ENCODE measurements at places on chromosomes 3 and 15.

- DNase-seq: no peak
Observed at GRCh38 chr3:193335031-193335430, 43.5 kb downstream of the ATP13A5 start.

DNA sequence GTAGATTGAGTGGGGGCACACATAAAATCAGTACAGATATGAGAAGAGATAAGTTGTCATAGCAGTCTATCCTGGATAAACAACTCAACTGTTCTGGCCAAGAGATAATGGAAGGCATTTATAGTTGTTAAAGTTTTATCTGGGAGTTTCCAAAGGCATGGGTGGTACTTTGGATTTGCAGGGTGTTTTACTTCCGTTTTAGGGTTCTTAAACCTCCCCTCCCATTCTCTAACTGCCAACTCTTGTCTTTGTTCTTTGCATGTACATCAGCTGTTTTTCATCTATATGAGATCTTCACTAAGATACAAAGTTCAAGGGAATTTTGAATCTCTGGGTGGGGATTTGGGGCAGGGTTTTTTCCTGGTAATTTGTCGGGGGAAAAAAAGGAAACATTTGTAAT is 174.7 kb upstream of the CGNL1 start:
- no peak for DNase-seq

DNA sequence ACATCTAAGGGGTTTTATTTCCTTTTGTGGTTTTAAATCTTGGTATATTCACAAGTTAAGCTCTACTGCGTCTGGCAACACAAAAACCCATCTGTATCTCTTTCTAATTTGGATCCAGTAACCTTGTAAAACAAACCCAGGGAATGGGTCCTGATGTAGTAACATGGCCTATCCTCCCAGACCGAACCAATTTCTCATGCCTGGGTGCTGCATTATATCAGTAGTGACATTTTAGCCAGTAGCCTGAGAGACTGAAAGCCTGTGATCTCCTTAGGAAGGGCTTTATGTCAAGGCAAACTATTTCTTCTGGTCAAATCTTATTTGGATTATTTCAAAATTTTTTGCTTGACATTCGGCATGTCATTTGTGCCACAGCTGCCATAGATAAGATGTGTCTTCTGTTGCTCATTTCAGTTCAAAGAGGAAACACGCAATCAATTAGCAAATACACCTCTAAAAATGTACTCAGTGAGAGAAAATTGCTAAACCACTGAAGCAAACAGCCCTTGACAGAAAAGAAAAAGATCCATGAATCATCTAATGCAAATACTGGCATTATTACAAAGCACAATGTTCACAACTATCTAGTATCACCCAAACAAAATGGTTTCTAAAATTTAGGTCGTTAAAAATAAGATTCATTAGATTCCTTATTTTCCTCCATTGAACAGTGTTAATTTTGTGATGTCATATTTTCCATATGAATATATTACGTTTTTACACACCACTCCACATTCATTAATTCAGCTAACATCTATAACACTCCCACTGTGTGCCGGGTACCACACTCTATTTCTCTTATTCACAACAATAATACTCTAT is 4.0 kb downstream of the NPTN start:
- DNase-seq: no peak

GRCh38 chr3:8942746-8943488 is 20.4 kb downstream of the RAD18 start:
- no peak for DNase-seq

DNA sequence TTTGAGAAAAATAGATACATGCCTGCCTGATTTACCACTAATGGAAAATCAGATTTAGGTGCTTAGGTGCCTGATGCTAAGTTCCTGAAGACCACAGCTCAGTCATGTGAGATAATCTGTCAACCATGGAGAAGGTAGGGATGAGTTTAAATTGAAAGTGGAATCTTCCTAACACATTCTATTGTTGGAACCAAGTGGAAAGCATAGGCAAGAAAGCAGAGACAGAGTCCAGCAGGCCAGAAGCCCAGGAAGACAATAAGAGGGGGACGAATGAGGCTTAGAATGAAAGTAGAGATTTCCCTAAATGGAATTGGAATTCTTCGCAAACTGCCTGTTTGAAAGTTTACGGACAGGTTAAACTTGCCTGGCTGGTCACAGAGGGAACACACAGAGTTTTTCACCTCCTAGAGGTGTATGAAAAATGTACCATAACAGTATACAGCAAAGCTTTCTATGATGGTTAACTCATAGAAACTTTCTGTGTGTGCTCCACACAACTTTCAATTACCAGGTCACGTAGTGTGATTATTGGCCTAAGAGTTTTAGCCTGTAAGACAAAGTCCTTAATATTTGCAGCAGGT is 453.8 kb upstream of the KCNMB2 start:
- no peak for DNase-seq

DNA sequence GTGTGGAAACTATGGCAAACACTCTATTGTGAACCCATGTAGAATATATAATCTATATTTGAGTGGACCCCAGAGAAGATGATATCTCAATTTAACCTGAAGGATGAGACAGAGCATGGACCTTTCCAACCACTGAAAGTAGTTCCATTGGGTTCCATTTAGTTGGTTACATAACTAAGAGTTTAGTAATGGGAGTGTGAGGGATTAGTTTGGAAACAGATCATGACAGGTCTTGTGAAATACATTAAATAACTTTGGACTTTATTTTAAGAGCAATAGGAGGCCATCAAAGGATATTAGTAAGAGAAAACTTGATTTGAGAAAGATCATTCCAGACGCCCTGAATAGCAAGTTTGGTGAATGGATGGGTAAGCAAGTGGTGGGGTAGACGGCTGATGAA is 487.2 kb upstream of the ROBO2 start:
- DNase-seq: no peak

DNA sequence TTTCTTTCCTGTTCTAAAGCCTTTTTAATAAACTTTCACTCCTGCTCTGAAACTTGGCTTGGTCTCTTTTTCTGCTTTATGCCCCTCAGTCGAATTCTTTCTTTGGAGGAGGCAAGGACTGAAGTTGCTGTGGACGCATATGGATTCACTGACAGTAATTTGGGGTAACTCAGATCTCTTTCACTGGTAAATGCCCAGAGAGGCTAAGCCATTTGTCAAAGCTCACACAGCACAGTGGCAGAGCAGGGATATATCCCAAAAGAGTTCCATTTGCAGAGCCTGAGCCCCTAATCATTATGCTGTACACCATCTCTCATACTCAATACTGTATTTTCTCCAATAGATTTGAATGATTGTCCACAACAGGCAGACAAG is 72.3 kb upstream of the GALNT15 start:
- DNase-seq: no peak

- no peak for DNase-seq
Observed at GRCh38 chr3:110419601-110420000, 652.0 kb upstream of the NECTIN3 start.

GRCh38 chr3:110859993-110860392 is 211.6 kb upstream of the NECTIN3 start:
- no peak for DNase-seq

GRCh38 chr3:172317984-172318383 is 130.3 kb downstream of the GHSR start:
- no peak for DNase-seq

- no peak for DNase-seq
Observed at GRCh38 chr15:48781017-48781416, 29.9 kb downstream of the CEP152 start.

DNA sequence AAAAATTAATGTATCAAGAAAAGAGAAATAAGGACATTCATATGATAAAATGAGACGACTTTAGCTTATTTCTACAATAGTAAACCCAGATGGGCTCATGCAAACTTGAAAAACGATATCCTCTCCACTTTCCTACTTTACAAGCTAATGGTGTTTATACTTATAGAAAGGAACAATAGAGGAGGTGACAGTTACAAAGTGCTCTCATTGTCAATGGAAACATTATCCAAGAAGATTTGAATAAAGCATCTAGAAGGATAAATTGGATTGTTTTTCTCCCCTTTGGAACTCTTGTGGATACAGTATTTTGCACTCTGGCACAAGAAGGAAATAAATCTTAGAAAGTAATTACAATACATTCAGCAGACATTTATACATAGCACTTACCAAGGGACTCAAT is 20.2 kb upstream of the CCDC66 start:
- DNase-seq: peak; percentile 21

GRCh38 chr3:147089286-147089685 is 317.1 kb downstream of the ZIC4 start:
- no peak for DNase-seq

GRCh38 chr3:153756816-153757215 is 364.4 kb upstream of the ARHGEF26 start:
- no peak for DNase-seq

GRCh38 chr3:115347737-115348136 is 200.6 kb upstream of the ZBTB20 start:
- DNase-seq: no peak

GRCh38 chr3:185460719-185461350 is 38.0 kb downstream of the TMEM41A start:
- no peak for DNase-seq

GRCh38 chr3:42292009-42292408 is 26.0 kb upstream of the CCK start:
- DNase-seq: no peak

DNA sequence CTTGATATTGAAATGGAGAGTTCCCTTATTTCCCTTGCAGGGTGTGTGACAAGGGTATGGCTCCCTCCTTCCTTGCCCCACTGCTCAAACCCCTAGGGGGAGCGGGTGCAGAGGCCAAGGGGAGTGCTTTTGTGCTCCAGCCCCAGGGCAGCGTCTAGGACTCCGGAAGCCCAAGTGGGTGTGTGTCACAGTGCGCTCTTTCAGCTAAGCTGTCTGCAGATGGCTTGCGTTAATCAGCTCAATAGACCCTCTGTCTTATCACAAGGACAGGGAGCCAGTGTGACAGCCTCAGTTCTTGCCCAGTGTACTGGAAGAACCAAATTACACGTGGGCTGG is 523.6 kb upstream of the LMCD1 start:
- no peak for DNase-seq

DNA sequence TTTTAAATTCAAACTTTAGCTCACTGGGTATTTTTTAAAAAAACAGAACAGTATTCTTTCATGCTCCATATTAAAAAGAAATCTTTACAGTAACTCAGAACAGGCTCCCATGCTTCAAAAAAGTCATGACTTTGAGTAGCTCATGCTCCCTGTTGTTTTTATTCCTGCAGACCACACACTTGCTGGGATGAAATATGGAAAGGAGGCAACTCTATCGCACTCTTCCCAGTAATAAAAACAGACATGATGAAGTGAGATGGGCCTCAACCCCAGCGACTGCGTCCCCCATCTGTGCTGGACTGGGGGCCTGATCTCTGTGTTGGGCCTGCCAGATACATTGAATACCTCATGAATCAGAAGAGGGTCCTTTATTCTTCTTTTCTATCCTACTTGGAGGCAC is 58.9 kb downstream of the ARHGEF3 start:
- DNase-seq: no peak

DNA sequence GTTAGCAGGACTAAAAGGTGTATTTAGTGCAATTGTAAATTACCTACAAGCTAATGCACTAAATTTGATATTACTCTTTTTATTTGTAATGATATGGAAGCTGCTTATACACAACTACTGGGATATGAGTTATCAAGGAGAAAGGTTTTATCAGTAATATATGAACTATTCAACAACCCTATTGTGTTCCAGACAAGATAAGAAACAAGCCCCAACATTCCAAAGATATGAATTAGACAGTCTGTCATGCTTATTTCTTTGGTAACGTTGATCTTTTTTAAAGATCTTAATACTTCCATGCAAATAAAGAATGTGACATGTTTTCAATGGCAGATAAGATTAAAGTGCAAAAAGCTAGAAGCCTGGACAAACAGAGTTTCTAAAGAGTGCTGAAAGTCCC is 314.0 kb upstream of the THBS1 start:
- no peak for DNase-seq

DNA sequence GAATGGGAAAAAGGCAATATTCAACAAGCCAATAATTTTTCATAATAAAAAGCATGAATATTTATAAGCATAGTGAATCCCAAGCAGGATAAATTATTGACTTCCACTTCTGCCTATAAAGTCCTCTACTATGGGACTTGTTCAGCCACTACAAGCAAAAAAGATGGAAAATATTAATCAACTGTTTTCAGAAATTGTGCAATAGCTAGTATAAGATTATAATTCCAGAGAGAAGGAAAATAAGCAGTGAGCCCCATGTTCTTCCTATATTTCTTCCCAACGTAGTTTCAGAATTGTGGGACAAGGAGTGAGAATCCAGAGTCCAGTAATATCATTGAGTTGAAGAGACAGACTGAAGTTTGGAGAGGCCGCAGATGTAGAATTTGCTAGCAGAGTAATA is 24.3 kb downstream of the SGO1 start:
- DNase-seq: no peak

DNA sequence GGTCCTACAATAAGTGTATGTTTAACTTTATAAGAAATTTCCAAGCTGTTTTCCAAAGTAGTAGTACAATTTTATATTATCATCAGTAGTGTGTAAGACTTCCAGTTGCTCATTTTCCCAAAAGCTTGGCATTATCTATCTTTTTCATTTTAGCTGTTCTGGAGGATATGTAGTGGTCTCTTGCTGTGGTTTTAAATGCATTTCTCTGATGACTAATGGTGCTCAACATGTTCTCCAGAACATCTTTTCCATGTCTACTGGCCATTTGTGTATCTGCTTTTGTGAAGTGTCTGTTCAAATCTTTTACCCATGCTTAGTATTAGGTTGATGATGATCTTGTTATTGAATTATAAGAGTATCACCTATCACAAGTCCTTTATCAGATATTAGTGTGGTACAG is 13.3 kb downstream of the BCL2A1 start:
- DNase-seq: no peak

- no peak for DNase-seq
Observed at GRCh38 chr3:124818398-124819091, 68.6 kb downstream of the ITGB5 start.

- no peak for DNase-seq
Observed at GRCh38 chr3:115977866-115978265, 354.6 kb downstream of the GAP43 start.

DNA sequence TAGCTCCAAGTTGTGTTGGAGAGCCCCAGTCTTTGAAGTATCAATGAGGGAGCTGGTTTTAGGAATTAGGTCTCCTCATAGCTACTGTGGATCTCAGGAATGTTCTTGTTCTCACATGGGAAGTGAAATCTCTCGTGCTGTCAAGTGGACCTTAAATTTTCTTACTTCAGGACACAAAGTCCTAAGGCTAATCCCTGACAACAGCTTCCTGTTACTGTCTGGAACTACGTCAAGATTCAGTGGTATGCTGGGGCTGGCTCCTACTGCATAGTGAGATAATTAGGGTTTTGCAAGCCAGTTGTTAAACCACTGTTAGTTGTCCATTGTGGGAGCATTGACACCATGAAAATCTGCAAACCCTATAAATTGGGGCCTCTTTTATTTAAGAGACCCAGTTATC is 22.8 kb downstream of the MESP1 start:
- no peak for DNase-seq

DNA sequence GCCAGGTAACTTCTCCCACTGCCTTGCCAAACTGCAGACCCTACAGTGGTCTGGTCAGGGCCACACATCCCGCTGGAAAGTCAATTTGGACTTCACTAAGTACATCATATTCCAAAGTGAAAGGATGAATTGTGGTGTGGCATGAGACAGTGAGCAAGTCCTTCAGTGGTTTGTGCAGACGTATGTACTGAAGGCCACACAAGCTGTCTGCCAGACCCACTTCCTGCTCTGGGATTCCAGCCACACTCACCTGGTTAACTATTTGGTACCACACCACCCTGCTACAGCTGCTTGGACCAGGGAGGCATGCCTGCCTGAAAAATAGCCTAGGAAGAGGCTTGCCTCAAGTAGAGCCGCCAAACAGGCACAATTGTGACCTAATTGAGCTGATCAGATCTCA is 94.1 kb upstream of the STRIT1 start:
- DNase-seq: no peak

- no peak for DNase-seq
Observed at GRCh38 chr3:8539419-8539818, 37.8 kb downstream of the LMCD1 start.
